ENCODE measurements at places on chromosomes 7 and 10.

DNA sequence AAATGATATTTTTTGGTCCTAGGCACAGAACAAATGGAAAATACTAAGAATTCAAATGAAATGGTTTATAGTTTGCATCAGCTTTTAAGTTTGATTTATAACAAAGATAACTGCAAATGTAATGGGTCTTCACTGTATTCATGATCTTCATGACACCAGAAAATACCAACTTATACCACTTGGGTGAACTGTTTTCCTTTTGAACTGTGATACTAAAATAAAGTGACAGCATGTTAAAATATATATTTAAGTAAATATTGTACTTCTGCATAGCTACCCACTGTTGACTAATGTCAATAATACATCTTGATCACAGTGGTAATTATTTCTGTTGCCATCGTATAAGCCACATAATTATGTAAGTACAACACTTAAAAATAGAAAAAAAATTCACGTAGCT, 442.0 kb upstream of the ANKRD30A start:
- DNase-seq: no peak

GRCh38 chr10:111392910-111393309, 316.1 kb downstream of the ADRA2A start:
- DNase-seq: no peak

- DNase-seq: no peak
These were observed 23.0 kb upstream of the C7orf33 start for GRCh38 chr7:148567524-148567923.

DNA sequence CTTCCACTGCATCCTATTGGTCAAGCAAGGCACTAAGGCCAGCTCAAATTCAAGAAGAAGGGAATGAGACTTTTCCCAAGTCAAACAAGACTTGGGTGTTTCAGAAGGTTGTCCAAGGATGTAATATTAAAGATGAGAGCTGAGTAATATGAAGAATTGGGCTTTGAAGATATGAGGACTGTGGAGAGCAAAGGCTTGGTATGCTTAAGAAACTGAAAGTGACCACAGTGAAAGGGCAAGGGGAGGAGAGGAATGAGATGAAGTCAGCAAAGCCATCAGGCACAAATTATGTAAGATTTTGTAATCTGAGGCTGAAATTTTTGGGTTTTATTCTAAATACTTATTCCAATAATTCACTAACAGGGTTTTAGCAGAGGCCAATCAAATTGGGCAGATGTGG, 38.6 kb upstream of the NPY start:
- DNase-seq: no peak

DNA sequence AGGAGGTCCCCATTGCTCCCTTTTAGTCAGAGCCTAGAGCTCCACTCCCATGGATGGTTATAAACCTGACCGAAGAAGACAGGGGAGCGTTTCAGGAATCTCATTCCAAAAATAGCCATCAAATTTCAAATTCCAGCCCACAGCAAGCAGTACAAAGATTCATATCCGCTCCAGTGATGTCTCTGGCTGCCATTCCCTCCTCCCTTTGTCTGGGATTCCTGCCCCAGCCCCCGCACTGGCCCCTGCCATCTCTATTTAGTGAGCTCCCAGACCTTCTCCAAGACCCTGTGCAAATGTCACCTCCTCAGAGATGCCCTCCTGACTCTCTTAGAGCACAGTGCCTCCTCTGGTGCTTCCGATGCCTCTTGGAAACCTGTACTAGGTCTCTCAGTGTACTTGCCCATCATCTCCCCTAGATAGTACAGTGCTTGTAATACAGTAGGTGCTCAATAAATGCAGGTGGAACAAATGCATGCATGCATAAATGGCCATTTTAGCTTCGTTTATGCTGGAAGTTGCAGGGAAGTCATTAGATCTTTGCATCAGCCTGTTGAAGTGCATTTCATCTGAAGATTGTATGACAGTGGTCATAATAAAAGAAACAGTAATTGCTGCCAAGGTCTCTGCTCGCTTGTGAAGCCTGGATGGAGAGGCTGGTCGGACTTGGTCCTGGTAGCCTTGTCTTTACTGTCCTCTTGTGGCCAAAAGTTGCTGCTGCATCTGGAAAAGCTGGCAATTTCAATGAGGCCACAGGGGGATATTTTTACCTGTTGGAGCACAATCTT, 32.0 kb upstream of the HABP2 start:
- DNase-seq: no peak

DNA sequence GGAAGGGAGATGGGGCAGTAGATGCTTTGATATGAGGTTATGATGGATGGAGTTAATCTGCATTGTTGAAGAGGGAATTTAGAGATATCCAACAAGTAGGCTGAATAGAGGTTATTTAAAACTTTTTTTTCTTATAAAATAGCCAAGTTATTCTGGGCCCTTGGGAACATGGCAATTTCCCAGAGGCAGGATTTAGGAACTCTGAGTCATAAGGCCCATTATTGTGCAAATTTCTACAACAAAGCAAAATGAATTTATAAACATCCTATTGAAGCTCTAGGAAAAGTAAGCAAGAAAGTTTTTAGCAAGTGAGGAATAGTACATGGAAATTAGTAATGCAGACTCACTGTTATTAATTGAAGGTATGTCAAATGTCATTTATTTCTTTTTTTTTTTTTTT, 160.9 kb upstream of the NPY start:
- no peak for DNase-seq

DNA sequence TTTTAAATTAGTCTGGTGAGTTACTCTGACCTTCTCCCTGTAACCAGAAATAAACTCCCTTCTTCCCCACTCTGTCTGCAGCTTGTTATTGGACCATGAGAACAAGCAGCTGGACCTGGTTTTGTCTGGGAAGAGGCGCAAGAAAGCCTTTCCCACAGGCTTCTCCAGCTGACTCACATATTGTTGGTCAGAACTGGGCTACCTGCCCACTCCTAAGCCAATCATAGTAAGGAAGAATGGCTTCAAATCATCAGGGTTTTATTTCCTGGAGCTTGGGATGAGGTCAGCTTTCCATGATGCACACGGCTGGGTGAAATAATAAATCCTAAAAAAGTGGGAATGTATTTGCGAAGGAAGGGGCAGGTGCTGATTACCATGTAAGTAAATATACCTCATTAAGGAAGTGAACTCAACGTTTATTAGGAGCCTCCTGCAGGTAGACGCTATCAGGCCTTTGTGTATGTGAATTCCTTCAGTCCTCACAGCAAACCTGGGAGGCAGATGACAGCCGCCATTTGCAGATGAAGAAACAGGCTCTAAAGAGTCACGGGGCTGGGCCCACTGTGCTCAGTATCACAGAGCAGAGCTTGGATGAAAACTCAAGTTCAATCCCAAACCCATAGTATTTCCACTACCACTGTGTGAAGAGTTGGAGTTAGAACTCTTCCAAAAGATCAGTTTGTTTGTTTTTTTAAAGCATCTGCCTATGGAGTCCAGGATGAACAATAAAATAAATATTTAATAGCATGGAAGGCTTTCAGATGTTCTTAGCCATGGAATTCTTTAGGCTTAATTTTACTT, 32.8 kb downstream of the IL15RA start:
- no peak for DNase-seq

GRCh38 chr10:75228834-75229233, 6.9 kb downstream of the COMTD1 start:
- DNase-seq: no peak

GRCh38 chr10:28853195-28853594, 175.9 kb downstream of the BAMBI start:
- DNase-seq: no peak

DNA sequence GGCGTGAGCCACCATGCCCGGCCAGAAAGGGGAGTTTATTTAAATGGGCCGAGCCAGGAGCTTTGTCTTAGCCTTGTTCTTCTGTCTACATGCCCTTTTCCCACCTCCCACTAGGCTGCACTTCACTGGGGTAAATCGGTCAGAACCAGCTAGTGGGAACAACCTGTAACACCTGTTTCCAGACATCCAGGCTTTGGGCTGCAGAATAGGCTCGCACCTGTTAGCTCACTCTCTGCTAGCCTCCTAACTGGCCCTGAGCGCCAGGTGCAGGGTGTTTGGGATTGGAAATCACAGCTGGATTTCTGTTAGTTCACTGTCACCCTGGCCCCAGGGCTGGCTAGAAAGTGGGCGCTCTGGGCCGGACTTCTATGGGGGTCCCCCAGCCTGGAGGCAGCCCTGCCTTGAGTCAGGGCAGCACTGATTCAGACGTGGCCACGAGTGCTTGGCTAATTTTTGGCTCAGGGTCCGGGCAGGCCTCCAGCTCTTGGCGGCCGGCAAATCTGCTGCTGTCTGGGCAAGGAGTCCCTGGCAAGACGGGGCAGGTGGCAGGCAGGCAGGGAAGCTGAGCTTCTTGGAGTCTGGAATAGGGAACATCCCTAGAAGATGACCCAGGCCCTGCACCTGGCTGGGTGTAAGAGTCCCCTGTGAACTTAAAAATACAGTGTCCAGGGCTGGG, 48.6 kb downstream of the GTF2IRD1 start:
- DNase-seq: no peak

DNA sequence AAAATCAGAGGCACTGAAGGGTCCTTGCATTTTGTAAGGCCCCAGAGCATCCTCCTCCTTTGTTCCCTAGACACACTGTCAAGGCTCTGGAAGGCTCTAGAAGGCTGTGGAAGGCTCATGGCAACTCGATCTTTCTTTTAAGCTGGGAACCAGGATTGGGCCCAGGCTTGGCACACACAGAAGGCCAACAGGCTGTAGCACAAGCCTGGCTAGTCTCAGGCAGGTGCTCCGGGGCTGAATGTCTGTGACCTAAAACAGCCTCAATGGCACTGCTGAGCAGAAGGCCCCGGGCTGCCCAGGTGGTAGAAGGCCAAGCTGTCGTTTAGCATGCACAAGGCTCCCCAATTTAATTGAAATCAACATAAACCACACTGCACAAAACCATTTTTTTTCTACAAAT, 55.7 kb downstream of the PRKAG2 start:
- DNase-seq: no peak

DNA sequence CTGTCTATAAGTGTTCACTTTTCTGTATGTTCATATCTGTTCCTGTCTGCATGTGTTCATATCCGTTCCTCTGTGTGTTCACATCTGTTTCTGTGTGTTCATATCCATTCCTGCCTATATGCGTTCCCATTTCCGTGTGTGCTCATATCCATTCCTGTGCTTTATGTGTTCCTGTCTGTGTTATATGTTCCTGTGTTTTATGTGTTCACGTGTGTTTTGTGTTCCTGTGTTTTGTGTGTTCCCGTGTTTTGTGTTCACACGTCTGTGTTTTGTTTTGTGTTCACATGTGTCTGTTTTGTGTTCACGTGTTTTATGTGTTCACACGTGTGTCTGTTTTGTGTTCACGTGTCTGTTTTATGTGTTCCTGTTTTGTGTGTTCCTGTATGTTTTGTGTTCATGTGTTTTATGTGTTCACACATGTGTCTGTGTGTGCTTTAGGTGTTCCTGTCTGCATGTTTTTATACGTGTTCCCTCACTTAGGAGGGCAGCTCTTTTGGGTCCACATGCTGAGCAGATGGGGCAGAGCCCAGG, 42.2 kb upstream of the CNPY1 start:
- no peak for DNase-seq

GRCh38 chr7:104951546-104951945, 62.5 kb upstream of the KMT2E start:
- DNase-seq: no peak

DNA sequence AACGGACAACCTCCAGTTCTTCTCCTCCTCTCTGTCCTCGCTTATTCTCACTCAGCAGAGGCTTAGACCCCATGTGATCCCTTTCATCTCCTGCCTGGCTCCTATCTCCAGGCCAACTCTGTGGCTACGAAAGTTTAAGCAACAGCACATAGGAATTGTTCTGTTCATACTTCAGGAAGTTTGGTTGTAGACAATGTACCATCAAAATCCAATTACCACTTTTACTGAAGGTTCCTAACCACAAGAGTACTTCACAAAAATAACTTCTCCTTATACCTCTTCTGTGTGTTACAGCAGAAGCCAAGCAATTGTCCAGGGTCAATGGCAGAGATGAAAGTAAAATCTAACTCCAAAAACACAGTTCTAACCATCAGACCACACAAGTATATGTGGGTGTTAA, 80.0 kb downstream of the SLC25A13 start:
- no peak for DNase-seq

DNA sequence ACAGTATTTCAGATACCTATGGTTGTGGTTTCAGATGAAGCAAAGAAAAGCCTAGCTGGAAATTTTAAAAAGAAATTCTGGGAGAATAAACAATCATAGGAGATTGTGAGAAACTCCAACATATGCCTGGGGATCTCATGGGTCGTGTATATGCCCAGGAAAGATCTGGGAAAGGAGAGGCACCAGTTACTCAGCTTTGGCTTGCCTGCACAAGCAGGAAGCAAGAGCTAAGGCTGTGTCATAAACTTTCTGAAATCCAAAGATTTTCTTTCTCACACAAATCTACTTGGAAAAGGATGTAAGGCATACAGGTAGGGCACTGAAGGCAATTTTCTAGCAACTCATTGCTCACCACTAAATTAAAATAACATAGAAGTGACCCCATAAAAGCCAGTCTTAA, 373.6 kb downstream of the CDC14C start:
- no peak for DNase-seq

GRCh38 chr7:155885167-155886155, 73.2 kb upstream of the SHH start:
- no peak for DNase-seq

DNA sequence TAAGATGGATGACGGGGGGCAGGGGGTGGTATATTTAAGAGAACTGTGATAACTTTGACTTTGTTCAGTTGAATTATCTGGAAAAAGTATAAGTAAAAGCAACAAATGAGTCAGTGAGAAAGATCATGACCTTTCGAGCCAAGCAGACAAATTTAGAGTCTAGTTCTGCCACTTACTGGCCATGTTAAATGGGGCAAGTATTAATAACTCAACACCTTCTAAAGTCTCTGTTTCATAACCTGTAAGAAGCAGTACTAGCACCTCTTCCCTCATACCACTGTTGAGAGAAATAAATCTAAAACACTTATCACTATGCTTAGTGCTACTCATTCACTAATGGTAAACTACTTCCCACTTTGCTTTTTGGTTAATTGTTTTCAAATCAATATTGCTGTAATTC, 604.4 kb upstream of the LRRN3 start:
- DNase-seq: no peak

- DNase-seq: no peak
These were observed 20.4 kb downstream of the RFC2 start for GRCh38 chr7:74233655-74234285.

DNA sequence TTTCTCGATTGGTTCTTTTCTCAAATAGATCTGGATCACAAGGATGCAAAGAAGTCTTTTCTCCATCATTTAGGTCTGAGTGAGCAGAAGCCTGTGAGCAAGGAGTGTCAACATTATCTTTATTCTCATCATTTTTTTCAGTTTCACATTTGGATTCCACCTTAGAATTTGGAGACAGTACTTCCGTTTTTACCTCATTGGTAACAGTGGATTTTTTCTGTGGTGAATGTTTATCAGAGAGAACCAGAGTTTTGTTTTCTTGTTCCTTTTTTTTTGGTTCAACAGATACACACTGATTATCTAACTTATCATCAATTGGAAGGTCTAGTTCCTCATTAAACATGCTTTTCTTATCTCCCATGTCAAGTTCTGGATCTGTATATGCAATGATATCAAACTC, 151.3 kb downstream of the GALNT11 start:
- DNase-seq: no peak

Measured in stimulated activated CD8-positive, alpha-beta memory T cell treated with anti-CD3 and anti-CD28 coated beads, Interleukin-7, amount 100 ng/mL, for 24 hours (primary cell).